ENCODE measurements at places on chromosomes 12 and 14.

- no peak for DNase-seq
These were observed 27.2 kb upstream of the RESF1 start for GRCh38 chr12:31931796-31932715.

DNA sequence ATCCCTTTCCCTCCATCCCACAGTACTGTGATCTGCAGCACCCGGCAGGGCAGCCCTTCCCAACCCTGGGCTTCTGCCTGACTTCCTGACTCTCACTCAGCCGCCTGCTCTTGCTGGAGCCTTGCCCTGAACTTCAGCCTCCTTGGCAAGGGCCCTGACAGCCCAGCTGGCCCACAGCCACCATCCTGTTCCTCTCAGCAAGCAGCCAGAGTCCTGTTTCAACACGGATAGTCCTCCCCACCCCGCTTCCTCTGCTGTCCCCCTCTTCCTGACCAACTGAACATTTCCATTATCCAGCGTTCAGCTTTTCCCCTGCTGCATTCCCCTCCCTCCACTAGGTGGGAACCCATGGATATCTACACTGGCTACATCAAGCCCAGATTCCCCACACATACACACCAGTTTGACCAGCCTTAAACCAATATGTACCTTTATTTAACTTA is 74.0 kb upstream of the MDM1 start:
- DNase-seq = peak; percentile 43

DNA sequence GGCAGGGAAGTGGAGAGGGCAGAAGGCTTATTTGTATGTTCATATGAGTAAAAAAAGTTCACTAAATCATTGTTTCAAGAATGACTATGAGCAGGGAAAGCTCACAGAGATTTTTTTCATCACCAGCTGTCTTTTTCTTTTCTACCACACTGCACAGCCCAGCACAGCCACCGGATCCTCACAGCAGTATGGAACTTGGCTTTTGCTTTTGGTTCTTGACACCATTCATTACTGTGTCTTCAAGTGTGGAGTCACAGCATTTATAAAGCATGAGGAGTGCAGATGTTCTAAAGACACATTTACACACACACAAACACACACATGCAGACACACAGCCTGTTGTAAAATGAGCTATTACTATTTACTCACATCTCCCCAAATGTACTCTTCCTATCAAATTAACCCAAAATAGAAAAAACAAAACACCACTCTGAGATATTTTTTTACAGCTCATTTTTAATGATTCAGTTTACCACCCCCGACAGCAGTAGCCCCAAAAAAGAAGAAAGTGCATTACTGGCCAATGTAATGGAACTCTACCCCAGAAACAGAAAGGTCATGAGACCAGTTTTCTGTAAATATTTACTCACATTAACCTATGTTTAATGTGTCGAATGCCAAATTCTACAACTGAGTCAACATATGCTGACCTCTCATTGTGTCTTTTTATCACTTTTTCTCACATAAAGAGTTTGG is 60.5 kb downstream of the BTG1 start:
- DNase-seq = no peak

GRCh38 chr12:39752482-39753137 is 133.0 kb upstream of the ABCD2 start:
- no peak for DNase-seq

DNA sequence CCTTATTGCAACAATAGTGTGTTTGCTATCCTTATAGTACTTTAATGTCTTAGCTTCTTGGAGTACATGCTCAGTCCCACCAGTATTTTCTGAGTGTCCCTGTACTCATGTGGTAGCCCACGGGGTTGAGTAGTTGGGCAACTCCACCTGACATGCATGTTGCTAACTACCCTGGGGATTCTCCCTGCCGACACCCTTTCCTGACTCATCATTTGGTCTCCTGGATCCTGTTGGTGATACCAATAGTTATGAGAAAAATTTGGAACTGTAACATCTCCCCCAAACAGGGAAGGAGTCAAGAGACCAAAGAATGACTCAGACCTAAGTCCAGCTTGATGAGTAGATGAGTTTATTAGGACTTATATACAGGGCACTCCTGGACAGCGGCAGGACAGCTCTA is 101.6 kb downstream of the BRMS1L start:
- peak; percentile 18 for DNase-seq

DNA sequence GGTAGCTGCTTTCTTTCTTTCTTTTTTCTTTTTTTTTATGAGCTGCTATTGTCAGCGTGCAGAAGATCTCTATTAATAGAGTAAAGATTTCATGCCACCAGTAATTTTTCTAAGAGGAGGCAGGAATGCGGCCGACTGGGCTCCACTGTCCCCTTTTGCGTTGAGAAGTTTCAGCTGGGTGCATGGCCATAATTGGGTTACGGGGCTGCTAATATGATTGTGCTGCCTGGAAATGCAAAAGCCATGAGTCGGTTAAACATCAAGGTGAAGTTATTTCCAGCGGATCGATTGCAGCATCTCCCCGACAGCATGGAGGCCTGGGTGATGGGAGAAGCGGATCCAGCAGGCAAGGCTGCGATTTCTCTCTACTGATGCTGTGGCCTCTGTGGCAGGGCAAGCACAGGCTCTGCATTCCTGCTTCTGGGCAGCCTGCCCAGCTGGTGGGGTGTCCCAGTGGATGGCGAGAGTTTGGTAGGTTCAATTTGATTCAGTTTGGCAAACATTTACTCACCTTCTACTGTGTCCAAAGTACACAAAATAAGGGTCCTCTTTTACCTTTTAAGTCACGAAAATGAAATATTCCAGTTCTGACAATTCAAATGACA is 54.4 kb upstream of the PRMT8 start:
- peak; percentile 92 for DNase-seq

- no peak for DNase-seq
These were observed 438.8 kb downstream of the EGLN3 start for GRCh38 chr14:33511851-33512640.

- peak; percentile 59 for DNase-seq
These were observed 711.4 kb downstream of the FSCB start for GRCh38 chr14:43795600-43796228.

DNA sequence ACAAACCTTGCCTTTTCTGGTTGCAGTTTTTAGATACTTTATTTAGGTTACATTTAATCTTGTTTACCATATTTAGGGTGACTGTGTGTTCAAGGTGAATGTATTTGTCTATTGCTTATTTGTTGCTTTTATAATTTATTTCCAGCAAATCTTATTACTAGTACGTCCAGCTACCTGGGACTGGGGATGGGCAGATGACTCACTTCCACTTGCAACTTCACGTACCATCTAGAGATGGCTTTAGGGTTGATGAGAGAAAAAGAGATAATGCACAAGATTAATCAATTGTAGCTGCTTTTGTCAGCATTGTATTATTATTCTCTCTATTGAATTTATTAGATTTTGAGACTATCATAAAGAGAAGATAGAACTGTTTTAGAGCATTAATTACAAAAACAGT is 5.1 kb downstream of the MIPOL1 start:
- no peak for DNase-seq

- no peak for DNase-seq
These were observed 135.9 kb downstream of the PAH start for GRCh38 chr12:102781117-102781516.

- DNase-seq = no peak
These were observed 23.0 kb upstream of the SERPINA4 start for GRCh38 chr14:94538070-94538740.

GRCh38 chr12:95608252-95609033 is 57.2 kb upstream of the USP44 start:
- DNase-seq = peak; percentile 69

DNA sequence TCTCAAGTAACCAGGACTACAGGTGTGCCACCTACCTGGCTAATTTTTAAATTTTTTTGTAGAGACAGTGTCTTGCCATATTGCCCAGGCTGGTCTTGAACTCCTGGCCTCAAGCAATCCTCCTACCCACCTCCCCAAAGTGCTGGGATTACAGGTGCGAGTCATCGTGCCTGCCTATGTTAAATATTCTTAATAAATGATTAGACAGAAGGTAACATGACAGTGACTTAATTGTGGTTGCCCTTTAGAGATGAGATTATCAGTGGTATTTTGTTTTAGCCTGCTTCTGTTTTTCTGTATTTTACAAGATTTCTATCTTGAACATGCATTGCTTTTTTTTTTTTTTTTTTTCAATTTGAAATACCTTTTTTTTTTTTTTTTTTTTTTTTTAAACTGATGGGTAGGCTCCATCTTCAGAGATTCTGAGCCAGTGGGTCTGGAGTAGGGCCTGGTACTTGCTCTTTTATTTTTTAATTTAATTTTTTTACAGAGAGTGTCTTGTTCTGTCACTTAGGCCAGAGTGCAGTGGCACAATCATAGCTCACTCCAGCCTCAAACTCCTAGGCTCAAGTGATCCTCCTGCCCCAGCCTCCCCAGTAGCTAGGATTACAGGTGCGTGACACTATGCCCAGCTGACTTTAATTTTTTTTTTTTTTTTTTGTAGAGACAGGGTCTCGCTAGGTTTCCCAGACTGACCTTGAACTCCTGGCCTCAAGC is 88.4 kb downstream of the BORCS5 start:
- no peak for DNase-seq

DNA sequence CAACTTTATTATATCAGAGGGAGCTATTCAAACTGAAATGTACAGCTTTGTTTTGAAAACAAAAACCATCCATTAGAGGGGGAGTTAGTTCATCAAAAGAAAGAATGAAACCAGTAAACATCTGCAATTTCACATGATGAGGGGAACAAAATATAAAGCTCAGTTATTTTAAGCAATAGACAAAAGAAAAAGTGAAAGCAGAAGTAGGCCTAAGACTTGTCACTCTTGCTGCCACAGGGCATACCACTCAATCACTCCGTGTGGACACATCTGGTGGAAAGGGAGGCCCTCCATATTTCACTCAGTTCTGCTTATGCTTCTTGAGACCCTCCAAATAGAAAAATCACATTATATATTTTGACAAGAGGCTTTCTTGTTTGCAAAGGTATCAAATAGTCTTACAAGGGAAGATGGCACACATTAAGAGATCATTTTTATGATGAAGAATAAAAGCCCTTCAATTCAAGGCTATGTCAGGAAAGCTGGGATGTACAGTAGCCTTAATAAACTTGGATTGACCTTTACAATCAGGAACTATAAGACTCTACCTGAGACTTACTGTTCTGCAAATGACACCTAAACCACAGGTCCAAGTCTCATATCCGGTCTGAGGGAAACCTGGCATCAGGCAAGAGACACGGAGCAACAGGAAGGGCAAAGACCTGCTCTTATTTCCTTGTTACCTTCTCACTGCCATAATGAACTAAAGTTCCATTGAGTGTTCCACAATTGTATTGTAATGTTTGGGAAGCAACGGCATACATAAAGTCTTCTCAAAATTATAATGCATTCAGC is 222.5 kb upstream of the GRIP1 start:
- DNase-seq = no peak

GRCh38 chr14:104610749-104611310 is 6.3 kb upstream of the TMEM179 start:
- no peak for DNase-seq

DNA sequence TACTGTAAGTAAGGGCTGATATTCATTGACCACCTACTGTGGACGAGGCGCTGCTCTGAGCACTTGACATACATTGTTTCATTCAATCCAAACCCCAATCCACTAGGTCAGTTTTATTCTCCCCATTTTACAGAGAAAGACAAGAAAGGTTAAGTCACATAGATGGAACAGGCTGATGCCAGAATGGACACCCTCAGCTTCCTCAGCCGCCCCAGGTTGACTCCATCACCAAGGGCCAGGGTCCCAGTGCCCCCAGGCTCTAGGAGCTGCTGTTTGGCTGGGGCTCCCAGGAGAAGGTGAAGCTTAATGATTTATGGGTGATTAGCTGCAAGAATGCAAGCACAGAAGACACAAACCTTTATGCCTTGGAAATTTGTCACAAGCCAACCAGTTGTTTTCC is 671 bp upstream of the AQP2 start:
- DNase-seq = no peak

DNA sequence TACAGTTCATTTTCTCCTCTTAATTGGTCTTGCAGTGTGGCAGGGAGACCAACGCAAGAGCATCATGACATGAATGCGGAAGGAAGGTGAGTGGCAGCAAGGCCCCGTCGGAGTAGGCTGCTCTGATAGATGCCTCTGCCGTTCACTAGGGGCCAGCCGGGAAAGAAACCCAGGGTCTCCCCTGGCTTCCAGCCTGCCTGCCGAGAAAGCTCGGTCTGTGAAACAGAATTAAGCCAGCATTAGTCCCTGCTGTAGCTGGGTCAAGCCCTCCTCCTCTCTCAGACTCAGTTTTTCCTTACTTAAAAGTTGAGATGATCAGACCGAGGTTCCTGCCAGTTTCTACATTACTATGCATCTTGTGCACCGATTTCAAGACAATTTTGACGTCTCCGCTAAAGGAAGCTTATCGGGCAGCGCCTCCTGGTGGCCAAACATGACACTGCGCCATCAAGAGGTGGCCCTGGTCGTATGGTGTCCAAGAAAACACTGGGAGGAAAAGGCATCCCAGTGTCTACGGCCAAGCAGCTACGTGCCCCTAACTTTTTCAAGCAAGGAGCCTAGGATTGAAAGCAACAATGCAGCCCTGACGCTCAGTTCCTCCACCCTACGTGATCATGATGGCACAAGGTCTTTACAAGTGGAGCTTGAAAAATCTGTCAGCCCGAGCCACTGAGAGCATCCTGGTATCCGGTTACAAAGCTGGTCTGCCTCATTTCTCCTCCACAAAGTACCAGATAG is 131.6 kb downstream of the KSR2 start:
- peak; percentile 16 for DNase-seq

- DNase-seq = no peak
These were observed 164.2 kb downstream of the TTC7B start for GRCh38 chr14:90651976-90652560.

DNA sequence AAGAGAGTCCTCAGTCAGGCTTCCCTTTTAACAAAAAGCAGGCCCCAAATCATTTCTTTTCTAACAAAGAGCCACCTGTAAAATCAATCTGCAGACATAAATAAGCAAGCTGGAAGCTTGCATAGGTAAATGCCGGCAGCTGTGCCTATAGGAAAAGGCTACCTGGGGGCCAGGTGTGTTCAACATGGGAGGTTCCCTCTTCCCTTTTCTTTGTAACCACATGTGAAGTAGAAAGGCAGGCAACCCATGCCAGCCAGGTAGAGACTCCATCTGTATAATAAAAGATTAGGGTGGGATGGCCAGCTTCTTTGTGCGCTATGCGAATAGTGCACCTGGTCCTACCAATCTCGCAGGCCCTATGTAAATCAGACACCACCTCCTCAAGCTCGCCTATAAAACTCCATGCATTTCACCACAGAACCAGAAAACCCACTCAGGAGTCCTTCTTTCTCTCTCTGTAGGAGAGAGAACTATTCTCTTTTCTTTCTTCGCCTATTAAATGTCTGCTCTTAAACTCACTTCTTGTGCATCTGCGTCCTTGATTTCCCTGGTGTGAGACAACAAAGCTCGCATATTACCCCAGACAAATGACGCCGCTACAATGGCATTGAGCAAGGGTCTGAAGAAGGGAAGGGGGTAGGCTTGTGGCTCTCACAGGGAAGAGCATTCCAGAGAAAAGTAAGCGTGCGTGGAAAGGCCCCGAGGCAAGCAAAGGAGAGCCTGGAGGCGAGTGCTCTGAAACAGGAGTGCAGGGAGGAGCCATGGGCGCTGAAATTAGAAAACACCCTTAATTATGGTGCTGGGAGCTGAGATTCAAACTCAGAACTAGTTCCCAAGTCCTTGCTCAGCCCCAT is 67.2 kb downstream of the TTC9 start:
- DNase-seq = peak; percentile 52

GRCh38 chr14:25150934-25151790 is 101.2 kb upstream of the STXBP6 start:
- peak; percentile 64 for DNase-seq
